Heart right ventricle (tissue), 16 donors: ENCODE measurements at places on chromosomes 2 and 18. TPM values are rescaled to one million over a fixed set of nuclear protein-coding genes. Genes with fewer than 3 reads are reported as not detected.

Gene LOXHD1
- 0.19 TPM for polyA plus RNA-seq

DNA sequence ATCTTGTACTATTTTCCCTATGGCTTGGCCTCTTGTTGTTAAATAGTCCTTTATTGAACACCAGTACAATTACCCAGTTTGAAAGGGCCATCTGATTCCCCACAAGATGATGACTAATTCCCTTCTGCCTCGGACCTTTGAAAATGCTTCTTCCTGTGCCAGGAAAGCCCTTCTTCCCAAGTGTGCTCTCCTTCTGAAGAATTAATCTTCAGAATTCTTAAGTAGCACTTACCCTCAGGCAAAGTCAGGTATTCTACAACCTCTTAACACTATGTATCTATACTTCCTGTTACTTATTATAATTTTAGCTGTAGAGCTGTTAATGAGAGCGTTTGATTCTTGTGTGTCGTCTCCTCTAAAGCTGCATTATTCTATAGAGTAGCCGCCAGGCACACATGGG is 28.6 kb upstream of the MEX3C start:
- no peaks in the 10 kb centered on the region for H3K4me1 ChIP-seq
- no peak for DNase-seq
- no peaks in the 10 kb centered on the region for H3K36me3 ChIP-seq
- H3K4me3 ChIP-seq = no peak overlapping the region
- H3K27ac ChIP-seq = no peak overlapping the region
- no peaks in the 10 kb centered on the region for H3K27me3 ChIP-seq

GRCh38 chr2:98669675-98670074 is 61.3 kb downstream of the MGAT4A start:
- no peak overlapping the region for H3K4me3 ChIP-seq
- H3K36me3 ChIP-seq = peaks cover 78% of the 10 kb centered on the region
- H3K4me1 ChIP-seq = no peaks in the 10 kb centered on the region
- H3K27ac ChIP-seq = no peak overlapping the region
- H3K27me3 ChIP-seq = no peaks in the 10 kb centered on the region

DNA sequence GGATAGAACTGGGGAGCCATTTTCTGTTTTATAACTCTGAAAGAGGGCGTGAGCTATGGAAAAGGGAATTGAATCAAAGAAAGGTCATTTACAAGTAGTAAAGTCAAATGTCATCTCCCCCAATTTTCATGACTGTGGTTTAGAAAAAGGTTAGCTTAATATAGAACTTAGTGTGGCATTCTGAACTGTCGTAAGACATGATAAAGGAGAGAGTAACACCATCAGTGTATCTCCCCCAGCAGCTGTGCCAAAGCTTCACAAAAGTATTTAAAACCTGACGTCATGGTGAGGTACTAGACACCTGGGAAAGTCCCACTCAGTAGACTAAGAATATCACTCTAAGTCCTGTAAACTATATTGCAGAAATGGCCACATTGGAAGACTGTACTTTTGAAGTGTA is 5.8 kb upstream of the IKZF2 start:
- peaks cover 10% of the 10 kb centered on the region for H3K4me1 ChIP-seq
- no peak for DNase-seq
- H3K4me3 ChIP-seq = no peak overlapping the region
- no peaks in the 10 kb centered on the region for H3K27me3 ChIP-seq
- no peaks in the 10 kb centered on the region for H3K36me3 ChIP-seq

Gene MIB1
- polyA plus RNA-seq = 3.7 TPM

DNA sequence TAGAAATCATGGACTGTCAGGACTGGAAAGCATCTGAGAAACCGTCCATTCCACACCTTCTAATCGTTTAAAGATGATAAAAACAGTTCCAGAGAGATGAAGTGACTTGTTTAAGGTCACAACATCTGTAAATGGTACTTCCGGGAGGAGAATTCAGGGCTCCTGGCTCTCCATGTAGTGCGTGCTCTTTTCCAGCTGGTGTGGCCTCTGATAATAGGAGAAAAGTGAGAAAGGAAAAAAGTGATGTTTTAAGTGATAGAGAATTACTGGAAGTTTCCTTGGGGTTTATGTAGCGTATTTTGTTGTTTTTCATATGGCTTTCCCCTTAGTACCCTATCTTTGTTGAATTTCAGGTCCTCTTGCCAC is 663 bp downstream of the C2orf49 start:
- peak overlapping the region; percentile 92 for H3K4me3 ChIP-seq
- H3K27me3 ChIP-seq = no peaks in the 10 kb centered on the region
- H3K27ac ChIP-seq = peak overlapping the region; percentile 95

DNA sequence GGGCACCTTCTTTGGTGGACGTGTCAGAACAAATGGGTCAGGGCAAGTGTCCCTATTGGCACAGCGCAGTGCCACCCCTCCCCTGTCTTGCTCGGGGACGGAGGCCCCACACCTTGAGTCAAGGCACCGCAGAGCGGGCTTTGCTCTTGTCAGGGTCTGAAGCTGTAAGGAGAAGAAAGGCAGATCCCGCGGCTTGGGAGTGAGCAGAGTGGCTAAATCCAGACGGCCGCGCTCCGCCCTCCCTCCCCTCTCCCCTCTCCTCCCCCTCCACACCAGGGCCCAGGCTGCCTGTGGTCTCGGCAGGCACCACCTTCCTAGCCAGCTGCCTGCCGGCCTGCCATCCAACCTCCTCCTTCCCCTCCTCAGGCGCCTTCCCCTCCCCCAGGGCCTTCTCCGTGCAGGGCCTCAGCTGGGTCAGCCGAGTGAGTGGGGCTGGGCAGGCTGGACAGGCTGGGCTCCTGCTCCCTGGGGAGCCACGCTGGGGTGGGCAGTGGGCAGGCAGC is 25.8 kb downstream of the SPEG start:
- H3K36me3 ChIP-seq = peaks cover 2% of the 10 kb centered on the region
- H3K27me3 ChIP-seq = no peaks in the 10 kb centered on the region
- peaks cover 8% of the 10 kb centered on the region for H3K4me1 ChIP-seq
- H3K4me3 ChIP-seq = peak overlapping the region; percentile 36

DNA sequence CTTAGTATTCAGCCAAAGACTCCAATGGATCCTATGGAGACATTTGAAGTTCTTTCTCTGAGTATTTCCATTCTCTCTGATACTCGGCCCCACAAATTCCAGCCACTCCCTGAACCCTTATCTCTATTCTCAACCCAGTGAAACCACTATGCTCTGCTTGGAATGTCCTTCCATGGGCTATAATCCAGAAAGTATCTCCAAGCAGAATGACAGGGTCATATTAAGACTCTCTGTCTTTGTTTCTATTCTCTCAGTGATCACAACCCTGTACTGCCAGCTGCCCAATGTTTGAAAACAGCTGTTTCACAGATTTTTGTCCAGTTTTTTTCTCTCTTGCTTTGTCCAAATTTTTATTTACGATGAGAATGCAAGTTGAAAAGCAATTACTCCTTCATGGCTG is 21.9 kb downstream of the CHMP3 start:
- no peaks in the 10 kb centered on the region for H3K27me3 ChIP-seq
- no peak overlapping the region for H3K4me3 ChIP-seq

DNA sequence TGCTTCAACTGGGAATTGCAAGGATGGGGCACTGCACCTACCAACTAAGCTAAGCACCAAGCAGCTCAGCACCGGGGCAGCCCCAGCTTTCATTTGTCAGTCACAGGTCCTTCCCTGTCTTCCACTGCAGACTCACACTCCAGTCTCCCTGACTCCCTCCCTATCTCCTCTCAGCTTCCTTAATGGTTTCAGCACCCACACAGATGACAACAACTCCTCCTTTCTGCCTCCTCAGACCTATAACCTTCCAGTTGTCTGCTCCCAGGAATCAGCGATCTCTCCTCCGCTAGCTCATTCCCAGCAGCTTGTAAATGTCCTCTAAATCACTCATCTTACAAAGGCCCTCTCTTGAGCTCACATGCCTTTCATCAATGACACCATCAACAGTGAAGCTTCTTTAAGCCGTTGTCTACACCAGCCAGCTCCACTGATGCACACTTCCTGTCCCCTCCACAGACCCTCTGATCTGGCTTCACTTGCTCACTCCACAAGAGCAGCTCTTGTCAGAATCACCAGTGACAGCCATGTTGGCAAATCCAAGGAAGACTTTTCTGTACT is 32.1 kb downstream of the CLASP1 start:
- H3K36me3 ChIP-seq = peaks cover 23% of the 10 kb centered on the region
- H3K4me3 ChIP-seq = no peak overlapping the region
- no peaks in the 10 kb centered on the region for H3K27me3 ChIP-seq
- peak overlapping the region; percentile 28 for H3K27ac ChIP-seq
- no peak for DNase-seq

- H3K27ac ChIP-seq = no peak overlapping the region
- H3K4me3 ChIP-seq = no peak overlapping the region
- no peaks in the 10 kb centered on the region for H3K36me3 ChIP-seq
- DNase-seq = no peak
These were observed 1.6 kb upstream of the CFLAR start for GRCh38 chr2:201114350-201114749.

Gene CFAP65
- not detected for polyA plus RNA-seq
